ENCODE measurements at places on chromosomes 4 and X. TPM values are rescaled to one million over a fixed set of nuclear protein-coding genes. Genes with fewer than 3 reads are reported as not detected.

DNA sequence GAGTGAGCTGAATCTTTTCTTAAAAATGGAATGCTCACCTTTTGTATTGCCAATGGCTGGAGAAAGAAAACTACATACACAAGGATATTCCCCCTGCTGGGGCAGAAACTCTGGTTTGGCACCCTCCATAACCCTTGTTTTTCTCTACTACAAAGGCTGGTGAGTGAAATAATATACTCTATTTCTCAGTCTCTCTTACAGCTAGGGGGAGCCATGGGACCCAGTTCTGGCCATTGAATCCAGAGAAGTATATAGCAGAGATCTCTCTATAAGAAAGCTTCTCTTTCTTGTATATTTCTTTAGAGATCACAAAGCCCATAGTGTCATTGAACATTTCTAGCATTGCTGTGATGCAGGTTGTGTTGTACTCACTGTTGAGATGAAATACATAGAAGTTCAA lies 49.8 kb downstream of the SMPX start:
- DNase-seq, result no peak

DNA sequence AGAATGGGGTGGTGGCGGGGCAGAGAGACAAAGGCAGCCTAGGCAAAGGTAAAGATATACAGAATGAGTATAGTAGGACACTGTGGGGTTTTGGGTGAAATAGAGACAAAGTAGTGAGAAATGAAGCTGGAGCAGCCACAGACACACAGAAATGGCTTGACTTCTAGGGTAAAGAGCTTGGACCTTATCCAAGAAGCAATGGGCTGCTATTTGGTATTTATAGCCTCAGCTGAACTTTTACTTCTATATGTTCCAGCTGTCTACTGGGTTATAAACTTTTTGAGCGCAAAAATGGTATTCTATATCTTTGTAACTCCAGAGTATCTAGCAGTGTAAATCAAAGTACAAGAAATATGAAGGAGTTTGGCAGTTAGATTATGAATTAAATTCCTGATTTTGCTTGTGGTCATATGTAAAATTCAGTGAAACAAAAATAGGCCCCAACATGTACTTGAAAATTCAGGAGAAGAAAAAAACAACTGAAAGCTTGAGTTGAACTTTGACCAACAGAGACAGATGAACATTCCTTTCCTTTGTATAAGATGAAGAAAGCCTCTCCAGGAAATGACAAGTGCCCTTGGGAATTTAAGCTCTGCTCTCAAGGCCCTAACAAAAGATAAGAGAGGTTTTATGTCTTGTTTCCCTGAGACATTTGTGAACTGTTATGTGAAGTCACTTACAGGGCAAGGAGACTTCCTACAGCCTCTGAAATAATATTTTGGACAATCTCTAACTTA lies 354.1 kb downstream of the CHIC1 start:
- DNase-seq, result peak; percentile 74

Gene RTL3
- total RNA-seq, result not detected

GRCh38 chr4:107497054-107497453 lies 223.0 kb downstream of the PAPSS1 start:
- no peak for DNase-seq

DNA sequence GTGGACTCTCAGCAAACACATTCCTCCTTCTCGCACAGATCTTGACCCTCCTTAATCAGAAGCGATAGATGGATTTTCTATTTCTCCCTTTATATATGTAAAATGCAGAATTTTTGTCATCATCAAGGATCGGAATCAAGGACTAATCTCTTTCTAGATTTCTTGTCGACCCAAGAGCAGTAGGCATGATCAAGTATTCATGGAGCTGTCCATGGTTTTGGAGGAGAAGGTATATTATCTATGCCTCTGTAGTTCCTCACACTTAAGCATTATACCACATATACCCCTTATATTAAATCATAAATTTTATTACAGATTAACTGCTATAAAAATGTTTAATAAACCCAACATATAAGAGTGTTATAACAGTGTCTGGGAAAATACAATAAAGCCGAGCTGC lies 886.8 kb downstream of the NLGN4X start:
- no peak for DNase-seq
